ENCODE measurements at places on chromosomes 6 and 20.

GRCh38 chr6:85114581-85114935 lies 335.3 kb upstream of the NT5E start:
- no peak for DNase-seq

GRCh38 chr6:22042706-22043105 lies 254.1 kb downstream of the PRL start:
- no peak for DNase-seq

- DNase-seq = no peak
Measured at GRCh38 chr6:106757722-106758467, 128.5 kb downstream of the QRSL1 start.

- no peak for DNase-seq
Measured at GRCh38 chr20:19976595-19977372, 40.4 kb upstream of the NAA20 start.

DNA sequence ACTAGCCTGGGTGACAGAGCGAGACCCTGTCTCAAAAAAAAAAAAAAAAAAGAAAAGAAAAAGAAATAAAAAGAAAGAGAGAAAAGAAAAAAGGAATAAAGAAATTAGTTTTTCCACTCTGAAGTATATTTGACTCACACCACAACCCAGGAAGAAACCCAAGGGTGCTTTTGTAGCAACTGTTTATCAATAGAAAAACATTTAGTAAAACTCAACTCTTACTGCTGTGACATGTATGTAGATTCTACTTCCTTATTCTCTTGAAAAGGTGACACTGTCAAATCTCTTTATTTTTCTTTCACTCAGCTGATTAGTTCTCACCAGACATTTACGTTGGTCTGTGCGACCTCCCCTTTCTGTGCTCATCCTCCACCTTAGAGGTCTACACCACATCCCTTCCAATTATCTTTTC lies 99.9 kb upstream of the SHLD1 start:
- DNase-seq = no peak

- no peak for DNase-seq
Measured at GRCh38 chr6:8683204-8683603, 247.9 kb upstream of the SLC35B3 start.

DNA sequence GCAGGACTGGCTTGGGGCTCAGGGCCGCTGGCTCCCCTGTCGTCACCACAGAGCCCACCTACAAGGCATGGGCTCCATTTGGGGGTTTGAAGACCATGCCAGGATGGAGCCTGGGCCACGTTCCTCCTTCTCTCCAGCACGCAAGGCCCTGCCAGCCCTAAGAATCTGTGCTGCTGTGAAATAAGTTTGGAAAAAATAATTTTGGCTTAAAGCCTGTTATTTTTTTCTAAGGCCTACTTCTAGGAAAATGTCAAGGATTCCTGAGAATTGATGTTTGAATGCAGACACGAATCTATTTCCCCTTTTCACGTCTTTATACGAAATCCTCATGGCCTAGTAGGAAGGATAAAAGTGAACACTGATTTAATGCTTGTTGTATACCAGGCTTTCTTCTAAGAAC lies 107.5 kb downstream of the LRFN2 start:
- DNase-seq = no peak

DNA sequence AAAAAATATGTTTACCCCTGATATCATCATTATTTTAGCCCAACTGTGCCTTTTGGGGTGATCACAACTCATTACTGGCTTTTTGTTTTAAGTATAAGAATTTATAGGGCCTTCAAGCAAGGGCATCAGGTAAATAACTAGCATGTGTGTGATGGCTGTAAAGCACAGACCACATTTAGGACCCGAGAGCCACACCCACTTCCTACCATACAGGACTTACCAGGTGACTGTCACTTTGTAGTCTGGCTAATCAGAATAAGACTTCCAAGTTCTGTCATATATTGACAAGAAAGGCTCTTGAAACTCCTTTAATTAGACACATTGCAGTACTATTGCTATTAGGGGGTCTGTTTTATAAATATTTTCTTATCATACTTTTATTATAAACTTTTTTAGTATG lies 31.1 kb downstream of the TMEM242 start:
- no peak for DNase-seq

GRCh38 chr6:128073389-128073788 lies 172.5 kb upstream of the THEMIS start:
- no peak for DNase-seq

DNA sequence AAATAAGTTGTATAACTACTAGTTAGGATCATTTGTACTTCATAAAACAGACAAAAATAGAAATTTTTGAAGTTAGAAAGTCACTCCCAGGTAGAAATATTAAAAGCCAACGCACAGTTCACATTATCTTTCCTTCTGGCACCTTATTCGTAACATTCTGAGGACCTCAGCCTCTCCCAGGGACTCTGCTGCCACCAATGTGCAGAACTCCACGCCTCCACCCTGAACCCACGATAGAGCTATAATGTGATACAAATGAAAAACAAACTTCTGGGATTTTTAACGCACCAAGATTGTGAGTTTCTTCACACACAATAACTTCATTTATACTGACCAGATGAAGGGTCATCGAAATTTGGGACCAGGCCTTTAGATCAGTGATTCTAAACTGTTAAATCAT lies 9.5 kb downstream of the BMP7 start:
- no peak for DNase-seq

GRCh38 chr6:22147921-22148776 lies 148.7 kb downstream of the PRL start:
- DNase-seq = no peak

- no peak for DNase-seq
Measured at GRCh38 chr20:51434580-51435247, 107.8 kb downstream of the NFATC2 start.

DNA sequence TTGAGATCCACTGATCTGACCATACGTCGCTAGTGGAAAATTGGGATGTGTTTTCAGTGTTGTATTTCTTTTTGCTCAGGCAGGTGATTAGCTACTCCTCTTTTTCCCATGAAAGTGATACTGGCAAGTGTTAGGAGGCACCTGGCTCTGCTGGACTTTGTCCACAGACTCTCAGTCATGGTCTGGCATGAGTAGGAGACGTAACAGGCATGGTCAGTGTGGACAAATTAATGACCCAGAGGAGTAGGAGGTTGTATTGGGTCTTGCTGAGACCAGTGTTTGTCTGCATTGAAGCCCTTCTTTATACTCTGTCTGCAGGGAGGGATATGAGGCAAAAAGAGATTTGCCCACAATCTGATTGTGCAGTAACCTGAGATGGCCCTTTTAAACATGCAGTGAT lies 178.7 kb downstream of the DTNBP1 start:
- DNase-seq = no peak

GRCh38 chr6:17392978-17393891 lies at the start of gene CAP2:
CAP2 (plus strand) TSS chr6:17393595; CDS start chr6:17421556, 27,961 bp downstream.
- DNase-seq = peak; percentile 24

DNA sequence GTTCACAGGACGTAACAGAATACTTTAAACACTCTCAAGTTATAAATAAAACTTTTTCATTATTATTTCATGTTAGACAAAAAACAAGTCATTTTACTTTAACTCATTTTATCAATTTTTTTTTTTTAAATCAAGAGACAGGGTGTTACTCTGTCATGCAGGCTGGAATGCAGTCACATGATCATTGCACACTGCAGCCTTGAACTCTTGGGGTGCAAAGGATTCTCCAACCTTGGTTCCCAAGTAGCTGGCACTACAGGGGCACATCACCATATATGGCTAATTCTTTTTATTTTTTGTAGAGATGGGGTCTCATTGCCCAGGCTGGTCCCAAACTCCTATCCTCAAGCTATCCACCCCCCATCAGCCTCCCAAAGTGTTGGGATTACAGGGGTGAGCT lies 14.2 kb downstream of the PLN start:
- no peak for DNase-seq

GRCh38 chr6:3541006-3541585 lies 84.2 kb upstream of the SLC22A23 start:
- DNase-seq = no peak

- no peak for DNase-seq
Measured at GRCh38 chr20:8215361-8215781, 83.3 kb downstream of the PLCB1 start.

GRCh38 chr20:20012541-20012940 lies 4.6 kb upstream of the NAA20 start:
- no peak for DNase-seq

- DNase-seq = no peak
Measured at GRCh38 chr6:134397676-134398075, 79.8 kb upstream of the SGK1 start.

GRCh38 chr20:19924255-19924654 lies 92.9 kb upstream of the NAA20 start:
- DNase-seq = no peak

- peak; percentile 89 for DNase-seq
Measured at GRCh38 chr20:36199345-36200257, 36.7 kb upstream of the AAR2 start.

GRCh38 chr20:46312945-46313861 lies 4.9 kb upstream of the CDH22 start:
- DNase-seq = no peak

GRCh38 chr6:79427721-79428120 lies 109.5 kb downstream of the LCA5 start:
- no peak for DNase-seq

GRCh38 chr6:74568861-74569260 lies 637.0 kb downstream of the COL12A1 start:
- no peak for DNase-seq

DNA sequence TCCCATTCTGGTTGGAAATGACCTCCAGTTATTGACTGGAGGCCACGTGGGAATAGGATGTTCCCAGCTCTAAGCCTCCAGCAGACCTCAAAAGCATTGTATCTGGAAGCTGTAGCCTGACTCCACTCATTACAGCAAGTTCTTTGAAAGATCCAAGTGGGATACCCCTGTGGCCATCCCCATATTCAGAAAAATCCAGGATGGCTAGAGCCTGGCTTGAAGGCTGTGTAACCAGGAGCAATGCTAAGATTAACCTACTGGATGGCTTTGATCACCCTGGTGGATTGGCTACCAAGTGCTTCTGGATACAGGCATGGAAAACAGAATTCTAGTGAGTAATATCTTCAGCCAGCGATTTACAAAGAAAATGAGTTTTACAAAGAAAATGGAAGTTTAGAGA lies 151.2 kb downstream of the ADGRG6 start:
- DNase-seq = no peak

GRCh38 chr6:47428746-47429664 lies 48.6 kb upstream of the CD2AP start:
- DNase-seq = no peak

GRCh38 chr6:113353392-113353791 lies 503.8 kb upstream of the MARCKS start:
- no peak for DNase-seq

DNA sequence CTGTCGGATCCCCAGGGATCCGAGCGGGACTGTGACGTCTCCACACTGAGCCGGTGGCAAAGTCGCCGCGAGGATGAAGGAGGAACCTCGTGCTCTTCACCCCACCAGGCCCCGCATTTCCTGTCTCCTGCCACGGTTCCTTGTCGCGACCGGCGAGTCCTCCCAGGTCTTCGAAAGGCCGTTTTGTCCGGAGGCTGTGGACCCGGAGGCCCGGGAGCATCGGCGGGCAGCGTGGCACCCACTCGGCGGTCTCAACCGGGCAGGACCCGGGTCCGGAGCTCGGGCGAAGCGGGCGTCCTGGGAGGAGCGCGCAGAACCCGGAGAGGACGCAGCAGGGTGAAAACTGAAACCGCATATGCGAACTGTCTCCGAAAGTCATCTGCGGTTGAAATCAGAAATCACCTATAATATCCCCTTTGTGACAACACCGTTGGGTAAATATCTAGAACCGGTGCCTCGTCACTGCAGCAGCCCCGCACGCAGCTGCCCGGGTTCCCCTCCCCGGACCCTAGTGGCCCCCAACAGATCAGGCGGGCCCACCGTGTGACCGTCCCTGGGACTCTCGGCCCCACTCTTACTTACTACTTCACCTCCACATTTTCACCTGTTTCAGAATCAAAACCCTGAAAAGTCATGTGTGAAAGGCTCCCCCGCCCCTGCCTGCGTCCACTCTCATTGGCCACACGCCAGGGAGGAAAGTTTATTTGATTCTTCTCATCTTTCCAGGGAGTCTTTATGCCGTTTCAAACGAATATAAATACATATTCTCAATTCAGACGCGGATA lies 3.1 kb upstream of the ULBP2 start:
- no peak for DNase-seq

DNA sequence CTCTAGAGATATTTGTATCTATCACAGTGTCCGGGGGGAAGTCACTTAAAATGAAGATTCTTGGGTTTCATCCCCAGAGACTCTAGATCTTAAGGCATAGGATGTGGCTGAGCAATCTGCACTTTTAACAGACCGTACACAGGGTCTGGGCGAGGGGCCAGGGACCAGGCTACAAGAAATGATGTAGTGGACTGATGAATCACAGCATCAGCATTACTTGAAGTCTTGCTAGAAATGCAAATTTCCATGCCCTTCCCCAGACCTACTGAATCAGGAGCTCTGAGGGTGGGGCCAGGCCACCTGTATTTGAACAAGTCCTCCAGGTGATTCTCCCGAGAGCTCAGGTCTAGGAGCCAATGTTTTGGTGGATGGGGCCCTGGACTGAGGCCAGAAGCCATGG lies 168.4 kb downstream of the DOK5 start:
- no peak for DNase-seq

DNA sequence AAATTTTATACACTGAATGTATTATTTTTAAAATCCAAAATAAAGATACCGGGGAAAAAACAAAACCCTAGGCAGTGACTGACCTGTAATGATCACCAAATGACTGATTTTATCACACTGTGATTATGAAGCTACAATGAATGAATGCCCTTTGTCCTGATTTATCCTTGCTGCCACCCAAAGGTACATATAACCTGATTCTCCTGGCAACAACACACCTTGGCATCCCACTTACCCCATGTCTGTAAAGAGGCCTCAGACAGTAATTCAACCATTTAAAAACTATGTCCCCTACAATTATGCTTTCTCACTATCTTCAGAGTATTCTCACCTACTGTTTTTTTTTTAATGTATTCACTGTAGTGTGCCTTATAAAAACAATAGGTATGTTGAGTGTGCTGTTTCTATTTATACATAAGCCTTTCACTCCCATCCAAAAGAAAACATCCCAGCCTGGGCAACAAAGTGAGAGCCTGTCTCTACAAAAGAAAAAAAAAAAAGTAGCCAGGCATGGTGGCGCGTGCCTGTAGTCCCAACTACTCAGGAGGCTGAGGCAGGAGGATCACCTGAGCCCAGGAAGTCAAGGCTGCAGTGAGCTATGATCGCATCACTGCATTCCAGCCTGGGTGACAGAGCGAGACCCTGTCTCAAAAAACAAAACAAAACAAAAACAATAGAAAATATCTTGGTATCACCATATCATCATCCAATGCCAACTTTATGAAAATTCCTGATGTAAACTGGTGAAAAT lies 21.7 kb downstream of the B4GALT5 start:
- DNase-seq = no peak

DNA sequence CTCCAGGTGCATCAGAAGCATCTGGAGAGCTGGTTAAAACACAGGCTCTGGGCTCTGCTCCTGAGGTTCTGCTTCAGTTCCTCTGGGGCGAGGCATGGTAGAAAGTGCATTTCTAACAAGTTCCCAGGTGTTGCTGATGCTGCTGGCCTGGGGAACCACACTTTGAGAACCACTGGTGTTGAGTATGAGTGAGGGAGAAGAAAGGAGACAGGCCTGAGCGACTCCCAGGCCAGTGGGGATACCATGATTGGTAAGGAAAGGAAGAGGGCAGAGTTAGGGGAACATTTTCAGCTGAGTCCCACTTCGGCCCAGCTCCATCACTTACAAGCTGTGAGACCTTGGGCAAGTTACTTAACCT lies 36.8 kb downstream of the KIAA1755 start:
- DNase-seq = no peak

Measured in KBM-7 (cell line).